ENCODE measurements at places on chromosomes 11 and 22.

- no peak for DNase-seq
Measured at GRCh38 chr11:127017482-127017881, 16.9 kb upstream of the KIRREL3 start.

- no peak for DNase-seq
Measured at GRCh38 chr11:9001736-9002135, 2.1 kb downstream of the NRIP3 start.

DNA sequence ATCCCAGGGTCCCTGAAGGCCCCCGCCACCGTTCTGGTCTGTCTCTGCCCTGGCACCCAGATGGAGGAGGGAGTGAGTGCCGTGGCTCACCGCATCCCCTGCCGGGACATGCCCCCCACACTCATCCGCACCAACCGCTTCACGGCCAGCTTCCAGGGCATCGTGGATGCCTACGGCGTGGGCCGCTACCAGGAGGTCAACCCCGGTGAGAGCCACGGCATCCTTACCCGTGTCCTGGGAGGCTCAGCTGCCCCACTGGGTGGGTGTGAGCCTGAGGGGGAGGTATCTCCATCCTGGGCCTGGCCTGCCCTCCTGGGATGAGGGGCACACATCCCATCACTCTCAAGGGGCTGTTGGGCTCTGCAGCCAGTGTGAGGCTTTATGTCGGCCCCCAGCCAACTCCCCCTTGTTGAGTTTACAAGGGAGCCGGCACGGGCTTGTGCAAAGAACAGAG lies 6.1 kb downstream of the TCIRG1 start:
- DNase-seq: no peak

DNA sequence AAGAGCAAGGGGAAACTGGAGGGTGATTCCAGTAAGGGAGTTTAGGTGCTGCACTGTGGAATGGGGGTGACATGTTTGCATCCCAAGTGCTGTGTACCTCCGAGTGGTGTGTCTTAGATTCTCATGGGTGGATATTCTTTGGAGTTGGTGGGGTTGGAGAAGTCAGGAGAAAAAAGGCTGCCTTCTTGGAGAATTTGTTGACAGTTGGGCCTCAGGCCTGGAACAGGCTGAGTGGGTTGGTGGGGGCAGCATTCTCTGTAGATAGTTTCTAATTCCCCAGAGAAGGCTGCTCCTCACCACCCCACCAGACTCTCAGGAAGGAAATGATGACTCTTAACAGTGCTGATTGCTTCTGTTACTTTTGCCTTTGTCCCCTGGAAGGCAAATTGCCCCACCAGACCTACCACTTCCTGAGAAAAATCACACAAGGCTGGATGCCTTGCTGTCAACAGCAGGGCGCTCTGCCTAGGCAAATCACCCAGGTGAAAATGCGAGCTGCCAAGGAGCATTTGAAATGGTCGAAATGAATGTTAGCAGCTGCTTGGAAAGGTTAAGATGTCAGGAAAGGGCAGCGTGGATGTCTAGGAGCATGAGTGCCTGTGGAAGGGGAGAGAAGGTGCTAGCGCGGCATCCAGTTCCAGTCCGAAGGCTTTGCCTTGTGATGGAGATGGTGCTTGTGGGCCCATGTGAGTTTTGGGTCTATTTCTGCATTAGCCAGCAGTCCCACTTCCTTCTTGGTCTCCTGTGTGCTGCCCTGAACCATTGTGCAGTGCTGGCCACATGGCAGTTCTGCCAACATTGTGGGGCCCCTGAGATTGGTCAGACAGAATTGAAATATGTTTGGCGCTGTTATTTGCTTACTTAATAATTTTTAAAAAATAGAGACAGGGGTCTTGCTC lies 29.7 kb upstream of the SORL1-AS1 start:
- no peak for DNase-seq

- no peak for DNase-seq
Measured at GRCh38 chr11:18204771-18205170, 31.8 kb downstream of the SAA4 start.

- no peak for DNase-seq
Measured at GRCh38 chr11:2963761-2964160, 28.4 kb downstream of the NAP1L4 start.

- DNase-seq: no peak
Measured at GRCh38 chr22:20752873-20753272, 21.0 kb upstream of the SERPIND1 start.

GRCh38 chr11:121348220-121348875 lies 55.8 kb downstream of the SC5D start:
- DNase-seq: no peak

GRCh38 chr11:9838229-9838628 lies 174.4 kb downstream of the SWAP70 start:
- DNase-seq: no peak

GRCh38 chr11:12715131-12715530 lies 40.9 kb downstream of the TEAD1 start:
- DNase-seq: no peak

GRCh38 chr11:15072551-15073143 lies 746 bp upstream of the CALCB start:
- DNase-seq: no peak

DNA sequence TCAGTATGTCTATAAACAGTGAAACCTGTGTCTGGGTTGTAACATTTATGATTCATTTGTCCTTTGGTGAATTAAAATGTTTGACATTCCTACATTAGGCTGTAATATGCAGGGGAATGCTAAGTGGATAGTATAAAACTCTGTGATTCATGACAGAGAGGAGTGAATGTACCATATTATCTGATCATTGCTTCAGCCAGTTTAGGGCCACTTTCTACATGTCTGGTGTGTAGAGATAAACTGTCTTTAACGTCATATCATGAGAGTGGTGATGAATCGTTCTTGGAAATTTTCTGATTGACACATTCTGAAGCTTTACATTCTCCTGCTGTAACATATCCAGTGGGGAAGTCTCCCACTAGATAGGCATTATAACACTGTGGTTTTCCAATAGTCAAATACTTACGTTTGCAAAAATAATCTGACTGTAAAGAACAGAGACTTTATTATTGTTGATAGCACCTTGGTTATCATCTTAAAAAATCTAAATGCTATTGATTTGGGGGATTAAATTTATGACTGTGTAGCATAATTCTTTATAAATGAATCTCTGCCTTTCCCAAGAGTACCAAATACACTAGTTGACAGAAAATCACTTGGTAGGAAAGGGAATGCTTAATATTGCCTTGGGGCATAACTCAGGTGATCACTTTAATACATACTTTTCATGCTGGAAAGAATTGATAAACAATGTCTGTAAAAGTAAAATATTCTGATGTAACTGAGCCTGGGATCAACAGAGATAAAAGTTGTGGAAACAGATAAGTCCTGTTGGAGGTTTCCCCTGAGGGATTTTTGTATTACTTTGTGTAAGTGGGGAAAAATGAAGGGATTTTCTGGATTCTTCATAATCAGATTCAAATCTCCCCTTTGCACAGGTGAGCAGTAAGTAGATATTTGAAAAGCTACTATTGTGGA lies 427.9 kb downstream of the JRKL start:
- no peak for DNase-seq

DNA sequence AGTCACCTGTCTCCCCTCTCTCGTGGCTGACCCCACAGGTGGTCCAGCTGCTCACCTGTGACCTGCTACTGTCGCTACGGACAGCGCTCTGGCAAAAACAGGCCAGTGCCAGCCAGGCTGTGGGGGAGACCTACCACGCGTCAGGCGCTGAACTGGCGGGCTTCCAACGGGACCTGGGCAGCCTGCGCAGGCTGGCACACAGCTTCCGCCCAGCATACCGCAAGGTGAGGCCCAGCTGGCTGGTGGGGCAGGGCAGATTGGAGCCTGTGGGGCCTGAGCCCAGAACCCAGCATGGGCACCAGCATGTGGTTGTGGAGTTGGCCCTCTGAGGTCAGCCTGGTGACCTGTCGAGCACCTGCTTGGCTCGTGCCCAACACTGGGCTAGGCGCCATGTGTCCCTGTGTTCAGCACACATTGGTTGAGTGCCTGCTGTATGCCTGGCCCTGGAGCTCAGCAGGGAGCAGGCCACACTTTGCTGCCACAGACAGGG lies 11.9 kb downstream of the SHISA8 start:
- no peak for DNase-seq

DNA sequence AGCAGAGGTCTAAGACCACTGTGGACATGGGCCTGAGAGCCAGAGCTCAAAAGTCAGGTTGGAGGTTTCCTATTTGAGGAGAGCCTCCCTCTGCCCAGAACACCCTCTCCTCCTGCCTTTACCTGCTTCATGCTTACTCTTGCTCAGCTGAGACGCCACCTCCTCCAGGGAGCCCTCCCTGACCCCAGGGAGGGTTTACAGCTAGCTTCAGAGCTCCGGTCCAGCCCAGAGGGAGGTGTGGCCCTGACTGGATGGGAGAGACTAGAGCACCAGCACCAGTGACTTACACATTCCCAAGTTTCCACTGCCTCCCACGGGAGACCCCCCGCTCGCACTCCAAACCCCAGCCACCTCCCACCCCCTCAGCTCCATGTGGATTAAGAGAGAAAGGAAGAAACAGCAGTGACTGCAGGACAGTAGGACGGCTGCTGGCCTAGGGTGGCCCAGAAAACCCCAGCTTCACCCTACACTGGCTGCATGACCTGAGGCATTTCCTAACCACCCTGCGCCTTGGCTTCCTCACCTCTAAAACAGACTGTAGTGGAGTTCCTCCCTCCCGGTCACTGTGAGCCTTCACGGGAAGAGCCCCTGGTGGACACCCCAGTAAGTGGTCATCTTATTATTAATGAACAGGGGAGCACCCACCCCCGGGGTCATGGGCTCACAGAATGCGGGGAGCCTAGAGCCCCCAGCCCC lies 24.5 kb upstream of the PDGFB start:
- no peak for DNase-seq

- DNase-seq: no peak
Measured at GRCh38 chr11:129402206-129403171, 26.8 kb downstream of the BARX2 start.
